HTR-8/SVneo (cell line): ENCODE measurements at places on chromosomes 1 and 21.

DNA sequence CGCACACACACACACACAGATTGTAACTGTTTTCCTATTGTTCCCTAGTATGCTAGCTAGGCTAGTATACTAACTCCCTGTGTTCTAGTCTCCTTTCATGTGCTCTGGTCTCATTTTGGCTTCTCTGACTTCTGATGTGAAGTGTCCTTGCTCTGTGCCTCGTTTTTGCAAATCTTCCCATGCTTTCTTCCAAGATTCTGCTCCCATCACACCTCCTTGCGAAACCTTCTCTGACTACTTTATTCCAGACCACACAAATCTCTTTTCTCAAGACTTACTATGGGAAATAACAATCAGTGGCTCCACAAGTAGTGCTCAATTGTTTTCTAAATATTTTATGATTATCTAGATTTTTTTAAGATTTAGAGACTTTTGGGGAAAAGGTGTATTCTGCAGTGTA lies 10.3 kb downstream of the PRRX1 start:
- DNase-seq, result no peak

GRCh38 chr1:67431156-67431765 lies 1.1 kb upstream of the SERBP1 start:
- no peak for DNase-seq

GRCh38 chr1:209443361-209443931 lies 140.1 kb upstream of the CAMK1G start:
- DNase-seq, result no peak

DNA sequence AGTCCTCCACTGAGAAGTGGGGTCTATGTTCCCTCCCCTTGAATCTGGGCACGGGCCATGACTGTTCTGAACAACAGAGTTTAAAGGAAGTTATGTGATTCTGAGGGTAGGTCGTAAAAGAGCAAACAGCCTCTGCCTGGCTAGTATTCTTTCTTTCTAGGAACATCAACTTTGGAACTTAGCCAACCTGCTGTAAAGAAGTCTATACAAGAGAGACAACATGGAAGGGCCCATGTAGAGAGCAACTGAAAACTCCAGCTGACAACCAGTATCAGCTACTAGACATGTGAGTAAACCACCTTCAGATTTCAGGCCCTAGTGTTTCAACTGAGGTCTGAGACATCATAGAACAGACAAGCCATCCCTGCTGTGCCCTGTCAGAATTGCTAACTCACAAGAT lies 7.5 kb downstream of the SELENOF start:
- DNase-seq, result no peak

- no peak for DNase-seq
Measured at GRCh38 chr1:25989440-25990234, 8.2 kb downstream of the PAFAH2 start.

DNA sequence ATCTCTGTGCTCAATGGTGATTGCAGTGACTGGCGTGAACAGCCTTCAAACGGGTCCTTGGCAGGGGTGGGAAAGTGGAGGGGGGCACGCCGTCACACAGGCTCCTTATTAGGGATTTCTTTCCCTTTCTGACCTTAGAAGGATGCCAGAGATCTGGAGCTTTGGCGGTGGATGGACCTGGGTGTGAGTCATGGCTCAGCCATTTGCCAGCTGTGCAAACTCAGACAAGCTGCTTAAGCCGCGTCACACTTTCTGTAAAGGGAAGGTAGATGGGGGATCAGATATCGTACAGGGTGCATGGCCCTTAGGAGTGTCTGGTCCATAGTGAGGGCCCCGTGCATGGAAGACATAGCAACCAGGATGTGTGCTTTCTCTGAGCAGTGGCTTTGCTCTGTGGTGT lies 48.3 kb upstream of the C1orf174 start:
- DNase-seq, result no peak

DNA sequence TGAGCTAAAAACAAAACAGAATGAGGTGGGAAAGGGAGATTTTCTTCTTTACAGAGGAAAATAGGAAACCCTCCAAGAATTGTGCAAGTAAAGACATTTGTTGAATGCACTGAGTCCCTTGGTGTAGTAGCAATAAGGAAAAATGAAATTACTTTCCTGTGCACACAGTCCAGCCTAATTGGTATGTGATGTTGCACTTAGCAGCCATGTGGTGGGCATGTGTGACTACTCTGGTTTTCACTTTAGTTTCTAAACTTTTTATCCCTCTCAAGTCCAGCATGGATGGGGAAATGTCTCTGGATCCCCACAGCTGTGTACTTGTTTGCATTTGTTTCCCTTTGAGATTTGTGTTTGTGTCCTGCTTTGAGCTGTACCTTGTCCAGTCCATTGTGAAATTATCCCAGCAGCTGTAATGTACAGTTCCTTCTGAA lies 7.1 kb upstream of the AGO3 start:
- DNase-seq, result no peak

DNA sequence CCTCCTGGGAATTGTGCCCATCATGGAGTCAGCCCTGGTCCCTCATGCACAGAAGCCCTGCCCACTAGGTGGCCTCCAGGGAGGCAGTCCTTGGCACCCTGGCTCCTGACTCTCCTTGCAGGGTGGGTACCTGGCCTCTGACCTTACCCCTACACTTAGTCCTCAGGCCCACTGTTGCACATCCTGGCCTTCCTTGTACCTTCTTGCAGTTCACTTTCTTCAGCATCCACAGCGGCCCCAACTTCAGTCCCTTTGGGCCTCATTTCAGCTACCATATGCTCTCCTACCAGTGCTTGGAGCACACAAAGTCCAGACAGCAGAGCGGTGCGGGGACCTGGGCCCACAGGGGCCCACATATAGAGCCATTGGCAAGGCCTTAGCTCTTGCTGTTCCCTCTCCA lies 19.2 kb upstream of the PARP1 start:
- DNase-seq, result no peak
